ENCODE measurements at places on chromosomes 2 and 18.

DNA sequence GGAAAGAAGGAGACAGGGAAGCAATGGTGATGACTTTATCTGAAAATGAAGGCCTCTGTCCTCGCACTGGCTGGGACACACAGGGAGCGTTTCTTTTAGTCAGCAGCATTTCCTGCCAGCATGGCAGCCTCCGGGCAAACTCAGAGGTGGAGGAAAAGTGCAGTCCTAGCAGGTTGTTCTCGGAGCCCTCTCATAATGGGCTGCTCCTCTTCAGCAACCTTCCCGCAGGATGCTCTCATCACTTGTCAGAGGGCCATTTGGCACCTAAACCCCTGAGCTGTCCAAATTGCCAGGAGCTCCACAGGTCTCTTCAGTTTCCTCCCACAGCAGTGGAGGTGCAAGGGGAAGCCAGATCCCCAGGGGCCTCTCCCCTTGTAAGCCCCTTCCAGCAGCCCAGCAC is 6.2 kb downstream of the STK39 start:
- no peak for DNase-seq

- DNase-seq: no peak
Observed at GRCh38 chr2:207088276-207088675, 77.5 kb downstream of the KLF7 start.

DNA sequence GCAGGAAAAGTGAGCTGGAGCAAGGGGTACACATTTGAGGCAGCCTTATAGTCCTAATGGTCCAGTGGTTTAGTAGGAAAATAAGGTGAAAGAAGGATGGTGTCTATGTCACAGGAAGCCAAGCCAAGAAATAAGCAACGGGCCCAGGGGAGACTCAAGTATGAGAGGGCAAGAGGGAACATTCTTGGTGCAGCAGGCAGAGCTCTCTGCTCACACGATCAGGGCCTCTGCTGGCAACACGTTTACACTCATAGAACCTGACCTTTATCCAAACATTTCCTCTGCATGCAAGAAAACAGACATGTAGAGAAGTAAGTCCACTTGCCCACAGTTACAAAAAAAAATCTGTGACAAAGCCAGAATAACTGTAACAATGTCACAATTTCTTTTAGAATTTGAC is 32.6 kb upstream of the LRRC30 start:
- DNase-seq: no peak

DNA sequence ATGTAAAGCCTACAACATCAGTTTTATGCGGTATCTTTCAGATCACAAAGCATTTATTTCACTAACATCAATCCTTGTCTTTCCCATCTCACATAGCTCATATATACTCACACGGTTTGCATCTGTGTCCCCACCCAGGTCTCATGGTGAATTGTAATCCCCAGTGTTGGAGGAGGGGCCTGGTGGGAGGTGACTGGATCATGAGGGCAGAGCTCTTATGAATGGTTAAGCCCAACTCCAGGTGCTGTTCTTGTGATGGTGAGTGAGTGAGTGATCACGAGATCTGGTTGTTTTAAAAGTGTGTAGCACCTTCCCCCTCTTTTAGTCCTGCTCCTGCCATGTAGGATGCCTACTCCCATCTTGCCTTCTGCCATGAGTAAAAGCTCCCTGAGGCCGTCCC is 42.0 kb downstream of the PARD6G start:
- DNase-seq: no peak

DNA sequence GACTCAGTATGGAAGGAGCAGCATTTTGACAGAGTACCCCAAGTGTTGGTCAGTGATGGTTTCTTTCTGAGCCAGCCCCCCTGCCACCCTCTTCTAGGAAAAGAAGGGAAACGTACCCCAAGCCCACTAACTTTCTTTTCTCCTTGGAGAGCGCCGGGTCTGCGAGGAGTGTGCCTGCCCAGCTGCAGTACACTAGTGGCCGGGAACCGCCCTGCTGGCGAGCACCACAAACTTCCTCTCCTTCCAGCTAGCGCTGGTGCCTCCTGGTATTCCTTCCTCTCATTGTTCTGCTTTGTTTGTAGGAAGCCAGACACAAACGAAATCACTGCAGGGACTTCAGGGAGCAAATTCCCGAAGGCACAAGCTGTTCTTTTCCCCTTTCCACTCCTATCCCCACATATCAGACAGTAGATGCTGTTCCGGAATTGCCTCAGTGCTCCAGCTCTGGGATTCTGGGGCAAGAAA is 1.8 kb downstream of the CCDC85A start:
- DNase-seq: no peak

- no peak for DNase-seq
Observed at GRCh38 chr18:5630057-5630899, 86.5 kb upstream of the EPB41L3 start.

GRCh38 chr2:7725171-7725849 is 808.1 kb downstream of the RNF144A start:
- DNase-seq: no peak

Measured in activated T-helper 9 cell treated with anti-CD3 and anti-CD28 coated beads, Interleukin-2, amount 50 U/mL, for 16 hours (primary cell).